ENCODE measurements at places on chromosomes 1 and 21.

GRCh38 chr1:170672316-170672715 lies 8.4 kb downstream of the PRRX1 start:
- no peak for DNase-seq

DNA sequence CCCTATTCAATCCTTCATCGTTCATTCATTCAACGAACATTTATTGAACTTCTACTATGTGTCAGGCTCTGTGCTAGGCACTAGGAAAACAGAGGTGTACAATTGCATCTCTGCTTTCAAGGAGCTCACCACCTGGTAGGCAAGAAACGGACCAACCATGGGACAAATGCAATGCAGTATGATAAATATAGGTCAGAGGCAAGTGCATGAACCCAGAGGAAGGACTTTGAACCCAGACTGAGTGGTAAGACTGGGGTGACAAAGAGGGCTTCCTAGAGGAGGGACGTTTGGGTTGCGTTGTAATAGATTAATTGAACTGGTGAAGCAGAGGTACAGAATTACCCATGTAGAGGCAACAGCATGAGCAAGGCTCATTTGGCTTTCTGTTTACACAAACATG lies 16.4 kb downstream of the CD2 start:
- no peak for DNase-seq

DNA sequence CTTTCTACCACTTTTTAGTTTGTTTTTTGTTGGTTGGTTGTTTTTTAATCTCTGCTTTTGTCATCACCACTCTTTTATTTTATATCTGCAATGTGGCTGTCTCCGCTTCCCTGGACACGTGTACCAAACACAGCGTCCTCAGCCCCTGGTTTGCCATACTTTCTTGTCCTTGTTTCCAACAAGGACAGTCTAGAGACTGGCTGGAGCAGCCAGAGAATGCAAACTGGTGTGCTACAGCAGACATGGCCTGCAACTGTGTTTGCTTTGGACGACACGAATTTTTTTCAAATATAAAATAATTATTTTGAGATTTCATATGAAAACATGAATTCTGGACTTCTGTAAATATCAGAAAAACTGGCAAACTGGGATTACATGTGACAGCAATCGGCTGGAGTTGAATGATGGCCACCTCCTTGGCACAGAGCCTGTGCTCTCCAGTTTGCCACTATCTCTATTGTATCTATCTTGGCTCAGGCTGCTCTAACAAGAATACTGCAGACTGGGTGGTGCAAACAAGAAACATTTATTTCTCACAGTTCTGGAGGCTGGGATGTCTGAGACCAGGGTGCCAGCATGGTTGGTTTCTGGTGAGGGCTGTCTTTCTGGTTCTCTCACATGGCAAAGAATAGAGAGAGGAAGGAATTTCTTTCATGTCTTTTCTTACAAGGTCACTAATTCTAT lies 34.6 kb upstream of the POU2F1 start:
- peak; percentile 56 for DNase-seq

DNA sequence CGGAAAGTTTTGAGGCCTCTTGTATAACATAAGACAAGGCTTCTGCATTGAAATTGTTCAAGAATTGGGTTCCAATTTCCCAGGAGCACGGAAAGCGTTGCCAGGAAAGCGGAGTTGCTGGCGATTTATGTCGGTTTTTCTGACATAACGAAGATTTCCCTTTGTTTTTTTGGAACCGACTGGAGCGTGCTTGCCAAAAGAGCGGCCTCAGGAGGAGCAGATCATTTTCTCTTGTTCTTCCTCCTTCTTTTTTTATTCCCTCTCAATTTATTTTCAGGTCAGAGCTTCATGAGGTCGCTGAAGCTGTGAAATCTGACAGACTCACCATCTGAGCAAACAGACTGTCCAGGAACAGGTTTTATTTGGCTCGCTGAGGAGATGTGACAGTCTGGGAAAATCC lies 275.5 kb downstream of the CAMTA1 start:
- no peak for DNase-seq

- peak; percentile 96 for DNase-seq
Measured at GRCh38 chr1:32764826-32765569, 52.2 kb downstream of the YARS1 start.

- DNase-seq, result no peak
Measured at GRCh38 chr1:72197786-72198185, 84.6 kb downstream of the NEGR1 start.

DNA sequence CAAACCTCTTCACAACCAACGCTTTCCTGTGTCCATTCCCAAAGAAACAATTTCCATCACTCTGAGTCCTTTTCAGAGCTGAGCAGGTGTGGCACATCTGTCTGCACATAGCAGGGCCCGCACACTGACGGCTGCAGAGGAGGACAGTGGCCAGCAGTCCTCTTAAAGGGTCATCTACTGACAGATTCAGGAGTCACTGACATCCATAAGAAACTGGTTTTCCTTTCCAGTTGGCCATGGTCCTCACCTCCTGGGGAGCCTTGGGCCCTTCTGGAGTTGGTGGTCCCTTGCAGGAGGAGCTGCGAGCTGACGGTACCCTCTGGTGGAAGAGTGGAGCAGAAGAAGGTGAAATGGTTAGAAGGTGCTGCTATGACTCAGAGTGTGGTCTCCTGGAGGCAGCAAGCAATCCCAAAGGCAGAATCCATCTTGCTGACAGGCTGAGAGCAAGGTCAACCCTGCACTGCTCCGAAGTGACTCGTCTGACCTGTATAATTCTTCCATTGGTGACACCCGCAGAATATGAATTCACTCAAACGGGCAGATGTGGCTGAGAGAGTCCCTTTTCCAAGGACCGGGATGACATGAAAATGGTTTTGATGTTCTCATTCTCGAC lies 278.5 kb upstream of the C1orf174 start:
- DNase-seq, result no peak

DNA sequence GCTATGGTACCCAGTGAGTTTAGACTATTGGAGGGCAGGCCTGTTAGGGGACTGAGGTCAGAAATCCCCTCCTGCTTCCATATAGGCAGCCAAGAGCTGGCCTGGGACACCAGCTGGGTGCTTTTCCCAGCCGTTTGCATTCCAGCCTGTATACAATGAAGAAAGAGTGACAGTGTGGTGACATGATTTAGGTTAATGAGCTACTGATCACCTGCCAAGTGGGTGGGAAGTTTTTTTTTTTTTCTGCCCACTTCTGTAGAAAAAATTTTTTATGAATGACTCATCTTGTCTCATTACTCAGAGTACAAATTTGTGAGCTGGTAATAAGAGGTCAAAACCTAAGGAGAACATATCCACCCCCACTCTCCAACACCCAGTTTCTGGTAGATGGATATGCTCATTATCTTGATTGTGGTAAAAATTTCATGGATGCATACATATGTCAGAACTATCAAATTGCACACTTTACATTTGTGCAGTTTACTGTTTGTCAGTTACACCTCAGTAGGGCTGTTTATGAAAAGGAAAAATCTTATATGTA lies 16.4 kb upstream of the CGN start:
- DNase-seq, result peak; percentile 23

- DNase-seq, result no peak
Measured at GRCh38 chr1:207414606-207415108, 39.5 kb upstream of the CR2 start.

Measured in NCI-H82 (cell line).